NCI-H1092 treated with DMSO at 0.1 percent for 48 hours (cell line): ENCODE measurements at places on chromosomes 4 and X.
A peak's percentile ranks its signal among the peaks of the same experiment; 100 is the strongest.

DNA sequence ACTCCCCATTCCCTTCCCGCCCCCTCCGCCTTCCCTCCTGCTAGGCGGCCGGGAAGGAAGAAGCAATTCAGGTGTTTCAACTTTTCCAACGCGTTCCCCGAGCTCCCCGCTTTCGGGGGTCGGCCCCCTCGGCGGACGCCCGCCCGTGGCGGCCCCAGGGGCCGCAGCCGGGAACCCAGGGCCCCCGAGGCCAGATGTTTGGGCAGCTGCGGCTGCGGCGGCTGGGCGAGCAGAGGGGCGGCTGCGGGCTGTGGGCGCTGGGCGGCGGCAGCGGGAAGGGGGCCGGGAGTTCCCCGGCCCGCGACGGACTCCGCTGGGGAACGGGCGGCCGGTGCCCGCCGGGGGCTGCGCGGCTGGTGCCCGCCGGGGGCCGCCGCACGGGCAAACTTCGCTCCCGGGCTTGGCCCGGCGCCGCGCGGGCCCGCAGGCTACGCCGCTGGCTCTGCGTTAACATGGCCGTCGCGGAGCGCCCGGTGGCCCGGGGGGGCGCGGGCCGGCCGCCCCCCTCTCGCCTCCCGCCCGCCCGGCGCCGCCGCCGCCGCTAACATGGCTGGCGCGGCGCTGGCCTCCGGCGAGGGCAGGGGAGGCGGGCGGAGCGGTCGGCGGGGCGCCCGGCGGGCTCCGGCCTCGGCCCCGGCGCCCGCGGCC is 510 bp downstream of the HMGB3 start:
- no peak for DNase-seq

DNA sequence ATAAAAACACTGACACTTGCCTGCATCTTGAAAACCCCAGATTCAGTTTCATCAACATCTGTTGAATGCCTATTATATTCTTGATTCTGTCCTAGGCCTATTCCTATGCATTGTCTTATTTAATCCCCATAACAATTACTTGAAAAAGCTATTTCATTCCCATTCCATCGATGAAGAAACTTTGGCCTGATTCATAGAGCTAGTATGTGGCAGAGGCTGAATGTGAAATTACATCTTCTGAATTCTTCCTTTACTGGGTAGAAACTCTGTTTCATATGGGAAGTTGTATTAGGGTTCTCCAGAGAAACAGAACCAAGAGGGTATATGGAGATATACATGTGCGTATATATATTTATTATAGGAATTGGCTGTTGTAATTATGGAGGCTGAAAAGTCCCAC is 35.0 kb upstream of the SLC4A4 start:
- no peak for DNase-seq

DNA sequence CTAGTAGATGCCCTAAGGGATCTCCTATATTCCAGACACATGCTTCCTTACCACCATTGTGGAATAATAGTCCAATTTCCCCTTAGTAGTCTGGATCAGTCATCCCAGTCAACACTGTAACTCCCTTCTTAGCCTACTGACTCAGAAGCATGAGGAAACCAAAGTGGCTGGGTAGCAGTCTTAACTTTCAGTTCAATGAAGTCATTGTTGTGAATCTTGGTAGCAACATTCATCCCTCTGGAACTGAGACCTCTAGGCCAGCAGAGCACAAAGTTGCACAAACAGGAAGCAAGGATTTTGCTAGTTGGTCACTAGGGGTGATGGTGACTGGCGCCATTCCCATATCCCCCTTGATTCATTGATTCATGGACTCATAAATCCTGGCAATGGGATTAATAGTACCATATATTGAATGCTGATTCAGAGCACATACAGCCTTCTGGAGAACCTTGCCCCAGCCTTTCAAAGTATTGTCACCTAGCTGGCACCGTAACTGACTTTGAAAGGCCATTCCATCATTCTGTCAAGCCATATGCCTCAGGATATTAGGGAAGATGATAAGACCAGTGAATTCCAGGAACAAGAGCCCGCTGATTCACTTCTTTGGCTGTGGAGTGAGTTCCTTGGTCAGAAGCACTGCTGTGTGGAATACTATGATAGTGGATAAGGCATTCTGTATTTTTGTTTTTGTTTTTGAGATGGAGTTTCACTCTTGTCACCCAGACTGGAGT is 19.7 kb upstream of the GPAT3 start:
- DNase-seq, result no peak

DNA sequence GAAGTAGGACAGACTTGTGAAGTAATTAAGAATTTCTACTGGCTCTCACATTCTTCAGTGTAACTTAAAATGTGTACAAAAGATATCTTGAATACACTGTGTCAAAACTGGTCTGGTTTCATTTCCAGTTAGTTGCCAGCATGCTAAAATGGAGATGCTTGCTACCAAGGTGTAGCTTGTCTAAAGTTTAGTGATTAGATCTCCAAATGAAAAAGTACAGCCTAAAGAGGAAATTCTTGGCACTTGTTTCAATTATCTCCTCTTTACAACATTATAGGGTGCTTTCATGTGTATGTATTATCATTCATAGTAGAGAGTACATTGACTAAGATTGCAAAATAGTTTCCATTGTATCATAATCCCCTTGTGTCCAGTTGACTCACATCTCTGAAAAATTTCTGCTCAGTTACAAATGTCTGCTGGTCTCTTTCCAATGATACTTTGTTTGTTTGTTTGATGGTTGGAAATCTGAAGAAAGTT is 97.3 kb upstream of the SPRY1 start:
- DNase-seq, result no peak

- DNase-seq, result no peak
Measured at GRCh38 chrX:154057791-154058190, 38.1 kb upstream of the IRAK1 start.

DNA sequence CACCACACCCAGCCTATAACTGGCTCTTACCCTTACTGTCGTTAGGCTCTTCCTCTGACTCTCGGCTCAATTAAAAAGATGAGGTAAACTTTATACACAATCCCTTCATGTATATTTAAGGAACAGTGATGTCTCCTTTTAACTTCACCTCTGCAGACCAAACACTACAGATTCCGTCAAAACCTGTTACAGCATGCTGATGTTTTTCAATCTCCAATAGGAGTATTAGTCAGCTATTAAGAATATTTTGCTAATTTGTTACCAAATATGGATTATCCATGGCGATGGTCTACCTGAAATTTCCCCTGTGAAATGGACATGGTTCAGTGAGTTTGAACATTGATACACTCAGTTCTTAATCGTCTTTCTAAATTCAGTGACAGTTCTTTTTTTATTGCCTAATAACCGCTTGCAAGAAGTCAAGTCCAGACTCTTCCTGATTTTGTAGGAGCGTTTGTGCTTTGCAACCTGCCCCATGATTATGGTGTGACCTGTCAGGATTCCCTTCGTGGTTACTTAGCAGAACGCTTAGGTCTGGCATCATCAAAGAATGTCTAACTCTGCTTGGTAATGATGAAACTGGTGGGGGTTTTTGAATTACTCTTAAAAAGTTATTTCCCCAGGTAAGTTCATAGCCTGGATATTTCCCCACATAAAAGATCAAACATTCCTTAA is 72.2 kb upstream of the STOX2 start:
- no peak for DNase-seq

GRCh38 chr4:174613979-174614378 is 91.7 kb upstream of the HPGD start:
- DNase-seq, result no peak

DNA sequence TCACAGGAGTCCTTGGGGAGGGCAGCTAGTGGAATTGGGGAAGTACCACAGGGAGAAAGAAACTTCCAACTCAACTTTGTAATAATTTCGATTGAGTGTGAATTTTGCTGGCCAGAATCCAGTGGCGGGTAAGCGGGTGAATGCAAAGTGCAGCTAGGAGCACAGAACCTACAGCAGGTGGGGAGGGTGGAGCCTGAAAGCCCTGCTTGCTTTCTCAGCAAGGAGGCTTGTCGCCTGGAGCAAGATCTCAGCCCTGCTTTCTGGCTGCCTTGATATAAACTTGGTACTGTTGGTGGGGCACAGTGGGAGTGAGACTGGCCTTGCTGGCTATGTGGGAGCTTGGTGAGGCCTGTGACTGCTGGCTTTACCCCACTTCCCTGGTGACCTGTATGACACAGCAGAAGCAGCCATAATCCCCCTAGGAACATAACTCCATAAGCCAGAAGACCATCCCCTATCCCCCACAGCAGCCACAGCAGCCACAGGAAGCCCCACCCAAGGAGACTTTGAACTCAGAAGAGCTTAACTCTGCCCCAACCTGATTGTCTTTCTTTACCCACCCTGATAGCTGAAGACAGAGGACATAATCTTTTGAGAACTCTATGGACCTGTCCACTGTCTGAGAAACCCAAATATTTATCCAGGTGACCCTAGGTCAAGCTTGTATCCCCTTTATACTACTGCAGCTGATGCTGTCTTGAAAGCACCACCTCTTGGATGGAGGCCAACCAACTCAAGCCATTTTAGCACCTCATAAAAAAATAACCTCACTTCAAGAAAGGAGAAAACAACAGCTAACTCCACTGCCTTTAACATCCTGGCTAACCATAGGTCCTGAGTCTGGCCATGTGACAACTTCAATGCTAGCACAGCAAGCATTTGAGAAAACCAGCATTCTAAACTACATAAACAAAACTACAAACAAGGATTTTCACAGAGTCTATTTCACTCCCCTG is 87.2 kb upstream of the PDE5A start:
- DNase-seq, result no peak

DNA sequence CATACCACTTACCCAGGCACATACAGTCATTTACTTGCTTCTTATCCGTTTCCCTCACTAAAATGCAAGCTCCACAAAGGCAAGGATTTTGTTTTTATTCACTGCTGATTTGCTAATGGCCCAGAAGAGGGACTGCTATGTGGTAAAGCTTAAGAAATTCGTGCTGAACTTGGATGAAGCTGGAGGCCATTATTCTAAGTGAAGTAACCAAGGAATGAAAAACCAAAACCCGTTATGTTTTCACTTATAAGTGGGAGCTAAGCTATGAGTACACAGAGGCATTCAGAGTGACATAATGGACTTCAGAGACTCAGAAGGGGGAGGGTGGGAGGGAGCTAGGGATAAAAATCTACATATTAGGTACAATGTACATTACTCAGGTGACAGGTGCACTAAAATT is 47.2 kb downstream of the RAB33B start:
- no peak for DNase-seq

- DNase-seq, result no peak
Measured at GRCh38 chr4:84091266-84091665, 407.8 kb downstream of the NKX6-1 start.

DNA sequence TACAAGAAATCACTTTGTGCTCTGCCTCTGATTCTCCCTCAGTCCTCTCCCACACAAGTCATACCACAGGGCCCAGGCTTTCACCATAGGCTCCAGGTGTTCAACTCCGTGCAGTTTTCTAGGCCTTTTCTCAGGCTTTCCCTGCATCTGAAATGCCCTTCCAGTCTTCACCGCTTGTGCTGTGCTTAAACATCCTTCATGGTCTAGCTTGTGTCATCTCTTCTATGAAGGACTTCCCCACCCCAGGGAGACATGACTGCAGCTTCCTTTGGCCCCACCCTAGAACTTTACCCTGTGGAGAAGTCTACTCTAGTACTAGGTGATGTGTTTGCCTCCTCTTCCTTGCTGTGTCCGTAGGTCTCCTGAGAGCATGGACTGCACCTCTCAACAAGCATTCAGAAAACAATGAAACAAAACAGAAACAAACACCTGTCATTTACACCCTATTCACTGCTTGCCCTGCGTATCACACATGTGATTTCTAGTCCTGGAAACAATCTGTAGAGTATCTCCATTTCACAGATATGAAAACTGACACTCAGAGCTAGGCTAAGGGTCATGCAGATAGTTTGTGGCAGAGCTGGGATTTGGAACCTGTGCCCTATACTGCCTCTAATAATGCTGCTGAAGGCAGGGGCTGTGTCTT is 22.7 kb upstream of the LEF1 start:
- no peak for DNase-seq

DNA sequence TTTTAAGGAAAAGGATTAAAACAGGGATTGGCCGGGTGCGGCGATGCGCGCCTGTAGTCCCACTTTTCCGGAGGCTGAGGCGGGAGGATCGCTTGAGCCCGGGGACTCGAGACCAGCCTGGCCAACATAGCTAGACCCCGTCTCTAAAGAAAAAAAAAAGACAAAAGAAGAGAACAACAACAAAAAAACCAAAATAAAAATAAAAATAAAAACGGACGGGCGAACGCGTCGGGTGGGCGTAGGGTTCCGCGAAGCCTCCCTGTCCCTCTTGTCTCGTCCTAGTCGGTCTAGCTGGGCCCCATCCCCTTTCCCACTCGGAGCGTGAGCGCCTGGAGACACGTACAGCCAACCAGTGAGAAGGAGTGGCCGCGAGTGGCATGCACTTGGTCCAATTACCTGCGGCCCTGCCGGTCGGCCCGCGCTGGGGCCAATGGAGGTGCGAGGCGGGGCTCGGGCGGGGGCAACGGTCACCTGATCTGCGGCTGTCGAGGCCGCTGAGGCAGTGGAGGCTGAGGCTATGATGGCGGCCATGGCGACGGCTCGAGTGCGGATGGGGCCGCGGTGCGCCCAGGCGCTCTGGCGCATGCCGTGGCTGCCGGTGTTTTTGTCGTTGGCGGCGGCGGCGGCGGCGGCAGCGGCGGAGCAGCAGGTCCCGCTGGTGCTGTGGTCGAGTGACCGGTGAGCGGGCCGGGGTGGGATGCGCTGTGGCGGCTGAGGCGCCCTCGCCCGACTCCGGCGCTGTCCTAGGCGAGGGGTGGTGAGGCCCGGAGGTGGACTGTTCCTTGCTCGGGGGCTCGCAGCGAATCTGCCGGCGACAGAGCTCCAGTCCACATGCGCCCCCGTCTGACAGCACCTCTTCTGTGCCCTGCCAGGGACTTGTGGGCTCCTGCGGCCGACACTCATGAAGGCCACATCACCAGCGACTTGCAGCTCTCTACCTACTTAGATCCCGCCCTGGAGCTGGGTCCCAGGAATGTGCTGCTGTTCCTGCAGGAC is at the start of gene ATP6AP1:
Gene ATP6AP1, plus strand, starts transcription at position 502 of the 996 bp plus-strand sequence. Its CDS starts 16 bp downstream, at position 518.
- peak; percentile 95 for DNase-seq

GRCh38 chrX:97482666-97483300 is 599.1 kb downstream of the RPA4 start:
- DNase-seq, result no peak

DNA sequence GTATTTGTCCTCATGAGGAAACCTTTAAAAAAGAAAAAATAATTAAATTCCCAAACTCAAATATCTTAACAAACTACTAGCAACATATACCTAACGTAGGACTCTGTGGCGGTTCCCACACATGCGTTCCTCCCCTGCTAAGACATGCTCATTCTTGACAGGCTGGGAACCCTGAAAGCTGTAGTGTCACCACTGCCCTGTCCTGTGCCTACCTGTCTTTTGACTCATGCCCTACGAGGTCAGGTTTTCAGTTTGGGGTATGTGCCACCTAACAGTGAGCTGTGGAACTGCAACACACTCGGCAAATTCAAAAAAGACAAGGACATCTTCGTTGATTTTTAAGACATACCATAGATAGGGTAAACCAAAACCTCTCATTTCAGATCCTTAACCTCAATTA is 17.8 kb downstream of the IDS start:
- no peak for DNase-seq

DNA sequence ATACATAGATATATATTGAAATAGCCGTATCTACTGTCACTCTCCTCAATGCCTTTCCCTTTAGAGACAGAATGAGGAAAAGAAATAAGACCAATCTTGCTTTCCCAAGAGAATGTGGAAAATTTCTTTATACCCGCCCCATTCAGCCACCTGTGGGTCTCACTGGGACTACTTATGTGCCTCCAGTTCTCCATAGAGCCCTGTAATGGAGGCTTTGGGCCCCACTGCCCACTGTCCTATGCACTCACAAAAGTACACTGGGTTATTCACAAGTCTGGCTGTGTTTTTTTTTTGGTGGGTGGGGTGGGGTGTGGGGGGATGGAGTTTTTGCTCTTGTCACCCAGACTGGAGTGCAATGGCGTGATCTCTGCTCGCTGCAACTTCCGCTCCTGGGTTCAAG is 70.4 kb upstream of the ELOVL6 start:
- no peak for DNase-seq
